ENCODE measurements at places on chromosomes 6 and 20. TPM values are rescaled to one million over a fixed set of nuclear protein-coding genes. Genes with fewer than 3 reads are reported as not detected.

- DNase-seq = no peak
Observed at GRCh38 chr6:39850736-39851297, 58.6 kb downstream of the DAAM2 start.

DNA sequence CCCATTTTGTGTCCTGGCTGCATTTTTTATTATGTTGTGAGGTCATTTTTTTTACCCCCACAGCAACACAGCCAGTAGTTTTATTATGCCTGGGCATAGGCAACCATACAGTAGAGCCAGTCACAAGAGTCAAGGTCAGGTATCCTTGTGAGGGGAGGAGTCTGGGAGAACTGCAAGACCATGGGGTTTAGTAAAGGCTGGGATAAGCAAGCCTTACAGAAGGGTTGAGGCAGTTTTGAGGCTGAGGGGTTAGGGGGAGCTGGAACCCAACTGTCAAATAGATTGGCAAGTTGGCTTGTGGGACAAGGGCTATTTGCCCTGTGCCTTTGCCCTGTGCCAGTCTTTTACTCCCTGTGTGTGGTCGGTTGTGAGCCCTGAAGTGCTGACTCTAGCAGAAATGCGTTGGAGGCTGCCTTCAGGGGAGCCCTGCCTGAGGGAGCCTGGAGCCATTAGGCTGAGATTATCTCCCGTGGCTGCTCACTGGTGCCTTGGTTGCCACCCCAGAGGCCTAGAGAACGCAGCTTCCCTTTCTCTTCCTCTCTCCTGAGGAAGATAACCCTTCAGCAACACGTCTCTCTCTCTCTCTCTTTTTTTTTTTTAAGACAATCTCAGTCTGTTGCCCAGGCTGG lies 31.1 kb downstream of the RALY start:
- no peak for DNase-seq

- DNase-seq = no peak
Observed at GRCh38 chr6:150668900-150669302, 69.2 kb downstream of the PLEKHG1 start.

DNA sequence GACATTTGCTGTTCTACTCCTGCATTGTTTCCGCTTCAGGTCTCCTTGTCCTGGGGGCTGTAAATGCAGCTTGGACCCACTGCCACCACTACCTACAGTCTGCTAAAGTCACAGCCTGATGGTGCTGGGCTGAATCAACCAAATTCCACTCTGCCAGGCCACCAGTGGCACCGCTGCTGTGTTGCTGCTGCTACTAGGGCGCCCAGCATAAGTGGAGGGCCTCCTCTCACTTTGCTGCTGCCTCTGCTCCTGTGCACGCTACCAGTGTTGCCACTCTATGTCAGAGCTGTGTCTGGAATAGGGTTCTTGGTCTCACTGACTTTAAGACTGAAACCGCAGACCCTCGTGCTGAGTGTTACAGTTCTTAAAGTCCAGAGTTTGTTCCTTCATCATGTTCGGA lies 1.4 kb upstream of the SSR1 start:
- no peak for DNase-seq

The LYRM4 gene
- total RNA-seq = 40.7 TPM

The MAVS gene
- total RNA-seq = 30.1 TPM

DNA sequence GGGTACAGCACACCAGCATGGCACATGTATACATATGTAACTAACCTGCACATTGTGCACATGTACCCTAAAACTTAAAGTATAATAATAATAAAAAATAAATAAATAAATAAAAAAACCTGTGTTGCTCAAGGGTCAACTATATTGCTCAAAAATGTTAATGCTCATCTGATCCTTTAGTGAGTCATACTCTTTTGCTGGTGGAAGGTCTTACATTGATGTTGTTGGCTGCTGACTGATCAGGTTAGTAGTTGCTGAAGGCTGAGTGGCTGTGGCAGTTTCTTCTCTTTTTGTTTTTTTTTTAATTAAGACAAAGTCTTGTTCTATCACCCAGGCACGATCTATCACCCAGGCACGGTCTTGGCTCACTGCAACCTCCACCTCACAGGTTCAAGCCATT lies 29.6 kb upstream of the SMIM26 start:
- DNase-seq = no peak

The CST8 gene
- not detected for total RNA-seq

GRCh38 chr6:118249680-118250079 lies 298.4 kb upstream of the PLN start:
- no peak for DNase-seq

DNA sequence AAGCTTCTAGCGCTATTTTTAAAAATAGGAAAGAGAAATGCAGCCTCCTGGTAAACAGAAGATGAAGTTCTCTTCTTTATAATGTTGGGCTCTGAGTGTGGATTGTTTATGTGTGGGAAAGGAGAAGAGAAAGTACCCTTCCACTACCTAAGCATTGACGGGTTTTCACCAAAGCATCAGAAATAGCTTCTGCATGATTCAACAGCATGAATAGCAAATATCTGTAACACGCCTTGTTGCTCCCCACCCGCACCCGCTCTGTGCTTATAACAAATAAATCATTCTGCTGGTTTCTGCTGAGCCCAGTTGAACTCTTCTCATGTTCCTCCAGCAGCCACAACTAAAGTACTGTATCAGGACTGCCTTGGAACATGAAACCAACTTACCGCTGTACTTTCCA lies 20.7 kb downstream of the TXLNB start:
- DNase-seq = no peak
